CD8-positive, alpha-beta memory T cell (primary cell): ENCODE measurements at places on chromosomes 5 and 9. TPM values are rescaled to one million over a fixed set of nuclear protein-coding genes. Genes with fewer than 3 reads are reported as not detected.

GPR151 gene
- not detected for total RNA-seq

- no peak overlapping the region for H3K4me3 ChIP-seq
- H3K27ac ChIP-seq: no peak overlapping the region
- DNase-seq: no peak
- no peaks in the 10 kb centered on the region for H3K4me1 ChIP-seq
- H3K27me3 ChIP-seq: no peaks in the 10 kb centered on the region
- H3K36me3 ChIP-seq: no peaks in the 10 kb centered on the region
Measured at GRCh38 chr9:95857124-95857523, 18.4 kb upstream of the ERCC6L2 start.

- no peaks in the 10 kb centered on the region for H3K36me3 ChIP-seq
- no peak for DNase-seq
- no peaks in the 10 kb centered on the region for H3K4me1 ChIP-seq
- H3K4me3 ChIP-seq: no peak overlapping the region
- no peak overlapping the region for H3K27ac ChIP-seq
Measured at GRCh38 chr9:88680041-88680440, 145.1 kb downstream of the NXNL2 start.

GRCh38 chr5:121968910-121969607, 7.3 kb downstream of the SRFBP1 start:
- no peak overlapping the region for H3K27ac ChIP-seq
- no peaks in the 10 kb centered on the region for H3K27me3 ChIP-seq
- DNase-seq: no peak
- H3K4me3 ChIP-seq: no peak overlapping the region
- H3K4me1 ChIP-seq: peaks cover 7% of the 10 kb centered on the region
- no peaks in the 10 kb centered on the region for H3K36me3 ChIP-seq

DOCK2 gene
- total RNA-seq: 155 TPM

CCL28 gene
- total RNA-seq: 8.6 TPM

CNTLN gene
- 0.20 TPM for total RNA-seq

ZCCHC9 gene
- 41.9 TPM for total RNA-seq

- no peak overlapping the region for H3K4me3 ChIP-seq
- H3K36me3 ChIP-seq: no peaks in the 10 kb centered on the region
- no peak for DNase-seq
Measured at GRCh38 chr9:107742531-107743309, 253.2 kb upstream of the KLF4 start.

DNA sequence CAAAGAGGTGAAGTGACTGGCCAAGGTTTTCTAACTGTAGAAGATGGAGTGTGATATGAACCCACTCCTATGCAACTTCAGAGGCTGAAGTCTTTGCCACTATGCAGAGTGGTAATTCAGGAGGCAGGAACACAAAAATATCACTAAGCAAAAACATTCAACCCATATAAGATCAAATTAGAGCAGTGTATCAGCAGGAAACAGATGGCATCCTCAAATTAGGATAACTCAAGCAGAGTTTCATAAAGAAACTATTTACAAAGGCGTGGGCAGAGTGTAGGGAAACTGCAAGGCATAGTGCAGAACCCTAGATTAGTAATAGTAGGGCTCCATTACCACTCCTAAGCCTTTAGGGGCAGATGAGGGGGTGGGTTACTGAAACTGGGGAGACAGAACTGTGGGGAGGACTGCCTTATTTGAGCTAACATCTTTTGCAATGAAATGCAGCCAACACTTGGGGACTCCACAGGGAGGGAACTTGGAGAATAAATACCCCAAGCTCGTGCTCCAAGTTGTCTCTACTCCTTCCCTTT, 72.2 kb downstream of the PTTG1 start:
- no peaks in the 10 kb centered on the region for H3K4me1 ChIP-seq
- H3K27ac ChIP-seq: no peak overlapping the region
- no peak overlapping the region for H3K4me3 ChIP-seq
- DNase-seq: no peak
- no peaks in the 10 kb centered on the region for H3K36me3 ChIP-seq
